Esophagus muscularis mucosa (tissue), 4 donors: ENCODE measurements at places on chromosomes 2 and 18. TPM values are rescaled to one million over a fixed set of nuclear protein-coding genes. Genes with fewer than 3 reads are reported as not detected.

DNA sequence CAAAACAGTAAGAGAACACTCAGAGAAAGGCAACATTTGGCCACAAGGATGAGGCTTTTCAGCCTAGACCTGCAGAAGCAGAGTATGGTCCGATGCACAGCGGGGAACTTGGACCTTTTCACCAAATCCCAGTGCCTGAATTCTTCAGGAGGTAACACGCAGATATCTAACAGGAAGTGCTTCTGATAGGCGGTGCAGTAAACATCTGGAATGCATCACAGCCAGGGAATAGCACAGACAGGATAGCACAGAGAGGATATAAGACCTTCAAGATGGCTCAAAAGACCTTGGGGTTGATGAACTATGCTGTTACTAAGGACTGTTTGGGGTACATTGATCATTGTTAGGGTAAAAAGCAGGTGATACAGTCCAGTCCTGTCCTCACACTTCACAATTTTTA lies 1.7 kb downstream of the TMEM127 start:
- H3K4me3 ChIP-seq = peak overlapping the region; percentile 91
- H3K27me3 ChIP-seq = no peaks in the 10 kb centered on the region
- no peak for DNase-seq
- peak overlapping the region; percentile 92 for H3K27ac ChIP-seq
- H3K36me3 ChIP-seq = peaks cover 45% of the 10 kb centered on the region

- H3K27me3 ChIP-seq = no peaks in the 10 kb centered on the region
- H3K27ac ChIP-seq = no peak overlapping the region
- H3K4me3 ChIP-seq = no peak overlapping the region
- no peak for DNase-seq
- H3K4me1 ChIP-seq = no peaks in the 10 kb centered on the region
- no peaks in the 10 kb centered on the region for H3K36me3 ChIP-seq
These were observed 124.0 kb downstream of the MDH1 start for GRCh38 chr2:63712748-63713147.

ERICH2 gene
- total RNA-seq = 1.7 TPM

DNA sequence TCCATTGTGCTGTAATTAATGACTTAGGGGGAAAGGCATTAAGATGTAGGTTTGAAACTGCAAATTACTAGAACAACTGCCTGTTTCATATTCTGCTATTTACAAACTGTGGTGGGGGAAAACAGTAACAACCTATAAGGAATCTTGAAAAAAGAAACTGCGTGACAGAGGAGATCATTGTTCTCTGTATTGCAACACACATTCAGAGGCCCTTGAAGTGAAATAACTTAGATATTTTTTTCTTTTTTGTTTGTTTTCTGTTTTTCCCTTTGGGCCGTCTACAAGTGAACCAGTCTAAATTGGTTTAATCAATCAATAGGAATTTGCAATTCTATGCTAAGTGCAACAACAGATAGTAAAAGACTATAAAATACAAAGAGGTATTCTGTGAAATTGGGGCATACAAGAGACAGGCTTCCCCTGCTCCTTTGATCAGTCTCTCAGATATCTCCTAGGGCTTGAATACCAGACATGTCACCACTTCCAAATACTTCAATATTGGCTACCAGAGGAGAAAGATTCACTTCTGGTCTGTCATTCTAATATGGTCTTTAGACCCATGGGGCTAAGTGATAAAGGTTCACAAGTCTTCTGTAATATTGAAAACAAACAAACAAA lies 2055.1 kb upstream of the CELF4 start:
- DNase-seq = no peak
- no peaks in the 10 kb centered on the region for H3K4me1 ChIP-seq
- H3K36me3 ChIP-seq = no peaks in the 10 kb centered on the region
- H3K27me3 ChIP-seq = no peaks in the 10 kb centered on the region
- H3K4me3 ChIP-seq = no peak overlapping the region

DNA sequence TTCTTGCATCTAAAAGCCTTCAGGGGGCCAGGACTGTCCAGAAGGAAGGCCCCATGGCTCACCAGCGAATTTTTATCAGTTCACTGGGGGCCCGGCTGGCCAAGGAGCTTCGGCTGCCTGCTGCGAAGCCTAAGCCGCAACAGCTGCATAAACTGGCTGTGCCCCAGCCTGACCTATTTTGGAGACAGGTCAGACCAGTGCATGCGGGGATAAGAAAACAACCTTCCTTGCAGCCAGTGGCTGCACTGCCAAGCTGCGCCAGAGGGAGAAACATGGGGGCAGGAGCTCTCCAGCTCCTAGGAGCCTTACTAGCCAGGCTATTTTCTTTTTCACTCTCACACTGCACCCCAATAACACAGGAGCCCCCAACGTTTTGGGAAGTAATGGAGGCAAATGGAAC lies 15.2 kb downstream of the PAX3 start:
- H3K27ac ChIP-seq = no peak overlapping the region
- no peak for DNase-seq
- no peaks in the 10 kb centered on the region for H3K4me1 ChIP-seq
- H3K4me3 ChIP-seq = no peak overlapping the region
- H3K27me3 ChIP-seq = peaks cover 80% of the 10 kb centered on the region
- no peaks in the 10 kb centered on the region for H3K36me3 ChIP-seq

DNA sequence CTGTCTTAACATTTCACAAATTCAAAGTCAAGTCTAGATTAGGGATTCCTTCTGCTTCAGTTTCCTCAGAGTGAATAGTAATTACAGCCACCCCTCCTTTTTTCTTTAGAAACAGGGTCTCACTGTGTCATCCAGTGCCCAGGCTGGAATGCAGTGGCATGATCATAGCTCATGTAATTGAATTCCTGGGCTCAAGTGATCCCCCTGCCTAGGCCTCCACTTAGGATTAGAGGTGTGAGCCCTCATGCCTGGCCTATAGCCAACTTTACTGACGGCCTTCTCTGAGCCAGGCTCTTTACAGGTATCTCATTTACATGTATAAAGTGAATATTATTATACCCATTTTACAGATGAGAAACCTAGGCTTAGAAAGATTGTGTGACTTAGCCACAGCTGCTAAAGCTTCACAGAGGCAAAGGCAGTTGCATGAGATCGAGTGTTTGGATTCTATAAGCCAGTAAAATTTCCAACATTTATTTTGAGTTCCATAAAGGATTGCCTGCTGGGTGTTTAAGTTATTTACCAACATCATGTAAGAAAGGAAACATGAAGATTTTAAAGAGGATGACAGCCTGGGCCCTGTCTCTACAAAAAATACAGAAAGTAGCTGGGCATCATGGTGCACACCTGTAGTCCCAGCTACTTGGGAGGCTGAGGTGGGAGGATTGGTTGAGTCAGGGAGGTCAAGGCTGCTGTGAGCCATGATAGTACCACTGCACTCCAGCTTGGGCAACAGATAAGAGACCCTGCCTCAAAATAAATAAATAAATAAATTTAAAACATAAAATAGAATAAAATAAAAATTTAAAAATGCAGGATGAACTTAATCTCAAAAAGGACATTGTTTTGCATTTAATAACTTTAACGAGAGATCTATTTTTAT lies 1.8 kb downstream of the ENOSF1 start:
- peaks cover 9% of the 10 kb centered on the region for H3K36me3 ChIP-seq
- no peak for DNase-seq
- peak overlapping the region; percentile 71 for H3K4me3 ChIP-seq
- H3K27ac ChIP-seq = peak overlapping the region; percentile 90
- no peaks in the 10 kb centered on the region for H3K27me3 ChIP-seq
